Esophagus muscularis mucosa (tissue), 4 donors: ENCODE measurements at places on chromosomes 16 and 17. TPM values are rescaled to one million over a fixed set of nuclear protein-coding genes. Genes with fewer than 3 reads are reported as not detected.

The CDRT15 gene
- total RNA-seq, result not detected

The ANKRD11 gene
- 102 TPM for total RNA-seq

The PNMT gene
- 9.4 TPM for total RNA-seq

The QPRT gene
- total RNA-seq, result 2.5 TPM

The ZNF768 gene
- 49.8 TPM for total RNA-seq

The SDR42E2 gene
- total RNA-seq, result not detected

The KRTAP4-5 gene
- not detected for total RNA-seq

The ZFPM1 gene
- 0.42 TPM for total RNA-seq

DNA sequence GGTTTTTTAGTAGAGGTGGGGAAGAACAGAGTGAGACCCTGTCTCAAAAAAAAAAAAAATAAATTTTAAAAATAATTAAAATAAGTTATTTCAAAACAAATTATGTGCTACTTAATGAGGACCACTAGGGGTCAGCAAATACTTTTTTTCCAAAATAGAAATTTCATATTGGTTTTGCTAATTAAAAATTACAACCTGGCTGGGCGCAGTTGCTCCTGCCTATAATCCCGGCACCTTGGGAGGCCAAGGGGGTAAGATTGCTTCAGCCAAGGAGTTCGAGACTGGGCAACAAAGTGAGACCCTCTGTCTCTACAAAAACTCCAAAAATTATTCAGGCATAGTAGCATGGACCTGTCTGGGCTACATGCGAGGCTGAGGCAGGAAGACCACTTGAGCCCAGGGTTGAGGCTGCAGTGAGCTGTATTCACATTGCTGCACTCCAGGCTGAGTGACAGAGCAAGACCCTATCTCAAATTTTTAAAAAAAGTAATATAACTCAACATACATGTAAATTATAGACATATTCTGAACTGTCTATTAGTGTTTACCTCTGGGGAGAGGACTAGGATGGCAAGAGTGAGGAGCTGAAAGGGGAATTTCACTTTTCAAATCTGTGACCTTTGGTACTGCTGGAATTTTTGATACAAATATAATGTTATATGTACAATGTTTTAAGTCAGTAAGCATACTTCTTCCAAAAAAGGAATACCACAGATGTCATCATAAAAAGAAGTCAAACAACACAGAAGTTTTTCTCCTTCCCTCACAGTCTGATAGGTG, 8.1 kb downstream of the MEIOB start:
- no peak for DNase-seq

DNA sequence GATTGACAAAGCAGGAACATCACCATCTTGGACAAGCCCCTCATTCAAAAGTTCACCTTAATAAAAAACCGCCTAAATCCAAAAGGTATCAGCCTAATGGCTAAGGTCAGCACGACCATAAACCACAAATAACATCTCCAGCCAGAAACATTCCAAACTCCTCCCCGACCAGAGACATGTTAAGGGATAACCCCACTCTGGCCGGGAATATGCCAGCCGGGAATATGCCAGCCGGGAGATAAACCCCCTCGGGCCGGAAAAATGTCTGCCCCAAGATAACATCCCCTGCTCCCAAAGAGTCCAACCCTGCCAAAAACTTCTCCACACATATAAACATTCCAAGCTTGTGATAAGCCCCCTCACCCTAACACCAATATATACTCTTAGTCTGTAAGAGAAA, 1.4 kb downstream of the DHX33 start:
- DNase-seq, result no peak

DNA sequence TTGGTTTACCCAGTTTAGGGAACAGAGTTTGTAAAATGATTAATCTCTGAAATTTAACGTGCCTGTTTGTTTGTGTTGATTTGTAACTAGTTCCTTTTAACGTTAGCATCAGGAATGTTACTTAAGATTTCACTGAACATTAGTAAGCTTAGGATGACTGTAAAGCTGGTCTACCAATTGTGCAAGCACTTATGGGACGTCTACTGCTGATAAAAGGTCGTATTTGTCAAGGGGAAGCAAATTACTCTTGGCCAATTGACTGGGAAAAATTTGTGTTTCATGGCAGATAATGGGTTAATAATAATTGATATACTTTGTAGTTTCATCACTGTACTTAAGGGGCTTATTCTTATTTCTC, 11.8 kb downstream of the METTL9 start:
- DNase-seq, result no peak

- DNase-seq, result no peak
Observed at GRCh38 chr17:13476720-13477119, 125.0 kb downstream of the HS3ST3A1 start.

DNA sequence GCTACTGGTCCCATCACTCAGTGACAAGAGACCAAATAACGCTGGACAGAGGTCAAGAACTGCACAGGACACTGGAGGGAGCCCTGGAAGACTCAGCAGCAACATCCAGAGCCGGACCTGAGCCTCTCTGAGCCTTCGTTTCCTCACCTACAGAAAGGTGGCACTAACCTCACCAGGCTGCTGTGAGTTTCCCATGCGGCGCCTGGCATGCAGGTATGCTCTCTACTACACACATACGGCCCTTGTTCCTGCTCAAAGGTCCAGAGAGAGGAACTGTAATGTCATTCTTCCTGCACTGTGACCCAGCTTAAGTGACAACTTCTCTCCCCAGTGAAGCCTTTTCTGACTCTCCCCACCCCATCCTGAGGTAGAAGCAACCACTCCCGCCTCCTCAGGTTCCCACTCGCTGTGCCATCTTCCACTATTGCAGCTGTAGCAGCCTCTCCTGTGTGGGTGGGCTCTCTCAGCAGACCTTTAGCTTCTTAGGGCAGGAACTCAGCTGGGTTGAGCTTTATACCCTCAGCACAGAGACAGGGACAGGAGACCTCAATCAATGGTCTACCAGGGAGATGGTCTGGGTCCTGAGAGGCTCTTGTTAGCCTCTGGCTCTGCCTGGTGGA, 43.9 kb upstream of the SREBF1 start:
- DNase-seq, result no peak

GRCh38 chr16:27401768-27402568, at the start of gene IL21R:
TSS of gene IL21R (plus strand) at chr16:27402174. CDS start at chr16:27430072, 27,898 bp downstream.
- peak; percentile 86 for DNase-seq

DNA sequence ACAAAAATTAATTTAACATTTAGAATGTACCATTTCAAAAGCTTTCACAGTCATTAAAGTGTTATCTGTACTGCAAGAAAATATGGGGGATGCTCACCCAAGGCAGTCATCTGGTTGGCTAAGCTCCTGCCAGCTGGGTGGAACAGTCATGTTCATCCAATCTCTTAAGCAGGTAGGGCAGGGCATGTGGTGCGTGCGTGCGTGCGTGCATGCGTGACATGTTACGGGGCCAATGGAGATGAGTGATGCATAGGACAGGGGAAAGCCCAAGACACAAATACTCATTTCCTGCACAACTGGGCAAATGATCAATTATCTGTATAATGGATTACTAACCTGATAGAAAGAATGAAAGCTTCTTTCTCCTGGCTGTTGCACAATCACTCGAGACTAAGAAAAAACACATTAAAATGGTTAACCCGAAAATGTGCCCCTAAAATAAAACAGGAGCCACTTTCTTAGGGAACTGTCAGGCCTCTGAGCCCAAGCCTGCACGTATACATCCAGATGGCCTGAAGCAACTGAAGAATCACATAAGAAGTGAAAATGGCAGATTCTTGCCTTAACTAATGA, 104.4 kb downstream of the MYO1D start:
- no peak for DNase-seq

DNA sequence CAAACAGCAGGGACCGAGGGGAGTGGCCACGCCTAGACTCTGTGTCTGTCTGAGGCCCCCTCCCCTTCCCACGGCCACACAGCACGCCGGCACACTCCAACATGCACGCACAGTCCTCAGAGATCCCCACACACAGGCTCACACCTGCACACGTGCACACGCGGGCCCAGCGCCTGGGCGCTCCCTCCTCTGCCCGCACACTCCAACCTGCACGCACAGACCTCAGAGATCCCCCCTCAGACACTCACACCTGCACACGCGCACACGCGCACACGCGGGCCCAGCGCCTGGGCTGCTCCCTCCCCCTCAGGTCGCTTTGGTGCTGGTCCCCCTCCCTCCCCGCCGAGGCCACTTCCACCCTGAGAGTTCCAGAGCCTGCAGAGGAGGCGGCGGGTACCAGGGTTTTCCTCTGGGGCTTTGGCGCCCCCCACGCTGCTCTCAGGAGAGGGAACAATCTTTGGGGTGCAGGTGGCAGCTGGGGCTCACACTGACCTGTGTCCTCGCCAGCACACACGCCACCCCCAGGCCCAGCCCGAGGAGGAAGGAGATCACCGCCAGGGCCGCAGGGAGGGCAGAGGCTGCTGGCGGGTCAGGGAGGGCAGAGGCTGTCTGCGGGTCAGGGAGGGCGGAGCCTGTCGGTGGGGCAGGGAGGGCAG, 1.6 kb downstream of the CD7 start:
- no peak for DNase-seq

GRCh38 chr17:75925103-75925502, 15.7 kb downstream of the FBF1 start:
- no peak for DNase-seq

GRCh38 chr17:82299452-82299851, 18.0 kb downstream of the CD7 start:
- no peak for DNase-seq

DNA sequence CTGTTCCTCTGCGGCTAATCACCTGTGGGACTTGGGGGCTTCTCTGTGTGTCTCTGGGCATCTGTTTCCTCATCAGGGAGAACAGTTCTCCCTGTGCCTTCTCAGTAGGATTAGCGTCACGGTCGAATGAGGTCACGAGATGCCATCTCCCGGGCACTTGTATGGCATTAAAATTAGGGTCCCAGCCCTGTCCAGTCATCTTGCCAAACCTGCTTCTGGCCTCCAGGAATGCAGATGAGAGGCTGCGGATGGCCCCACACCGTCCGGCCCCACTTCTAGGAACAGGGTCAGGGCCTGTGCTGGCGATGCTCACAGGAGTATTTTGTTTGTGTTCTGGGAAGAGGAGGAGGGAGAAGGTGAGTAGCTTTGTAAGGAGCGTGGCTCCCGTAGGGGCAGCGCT, 58.5 kb downstream of the OR1D5 start:
- DNase-seq, result no peak

GRCh38 chr16:977081-977701, 4.4 kb upstream of the SOX8 start:
- DNase-seq, result no peak
